GOT3 (cell line): ENCODE measurements at places on chromosomes 7 and 10.

- no peak for DNase-seq
Measured at GRCh38 chr10:35074266-35074665, 15.9 kb downstream of the CUL2 start.

DNA sequence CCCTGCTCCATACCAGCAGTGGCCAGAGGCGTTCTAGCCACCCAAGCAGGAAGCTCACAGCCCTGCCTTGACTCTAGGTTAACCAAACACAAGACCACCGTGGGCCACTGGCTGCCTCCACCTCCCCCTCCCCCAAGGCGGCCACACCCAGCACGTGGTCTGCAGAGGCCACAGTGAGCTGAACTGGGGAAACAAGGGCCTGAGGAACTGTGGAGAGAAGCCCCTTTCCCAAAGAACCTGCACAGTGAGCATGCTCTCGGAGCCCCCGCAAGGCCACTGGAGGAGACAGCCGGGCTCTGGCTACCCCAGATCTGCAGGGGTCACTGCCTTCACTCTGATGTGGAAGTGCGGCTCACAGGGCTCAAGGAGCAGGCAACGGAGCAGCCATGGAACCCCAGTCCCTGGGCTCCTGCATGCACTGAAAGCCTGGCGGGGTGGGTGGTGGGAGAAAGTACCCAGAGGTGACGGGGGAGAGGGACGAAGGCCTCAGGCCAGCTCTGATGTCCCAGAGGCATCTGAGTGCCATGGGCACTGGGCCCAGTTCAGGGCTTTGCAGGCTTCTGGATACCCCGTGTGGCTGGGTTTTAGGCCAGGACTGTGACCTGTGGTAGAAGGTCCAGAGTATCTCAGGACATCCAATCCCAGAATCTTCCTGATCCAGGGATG, 189.2 kb downstream of the EBF3 start:
- DNase-seq, result no peak

GRCh38 chr10:52485462-52485861, 171.4 kb downstream of the DKK1 start:
- no peak for DNase-seq

GRCh38 chr7:80642871-80643270, 4.4 kb downstream of the CD36 start:
- no peak for DNase-seq

DNA sequence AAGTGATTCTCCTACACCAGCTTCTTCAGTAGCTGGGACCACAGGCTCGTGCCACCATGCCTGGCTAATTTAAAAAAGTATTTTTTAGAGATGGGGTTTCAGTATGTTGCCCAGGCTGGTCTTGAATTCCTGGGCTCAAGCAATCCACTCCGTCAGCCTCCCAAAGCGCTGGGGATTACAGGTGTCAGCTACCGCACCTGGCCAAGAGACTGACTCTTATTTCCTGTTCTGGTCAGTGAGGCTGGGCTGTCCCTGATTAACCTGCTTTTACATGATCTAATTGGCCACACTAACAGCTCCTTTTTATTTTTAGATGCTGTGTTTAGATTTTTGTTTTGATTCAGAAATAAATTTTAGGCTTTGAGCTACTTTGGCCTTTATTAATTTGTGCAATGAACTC, 203.9 kb downstream of the NXPH1 start:
- no peak for DNase-seq

DNA sequence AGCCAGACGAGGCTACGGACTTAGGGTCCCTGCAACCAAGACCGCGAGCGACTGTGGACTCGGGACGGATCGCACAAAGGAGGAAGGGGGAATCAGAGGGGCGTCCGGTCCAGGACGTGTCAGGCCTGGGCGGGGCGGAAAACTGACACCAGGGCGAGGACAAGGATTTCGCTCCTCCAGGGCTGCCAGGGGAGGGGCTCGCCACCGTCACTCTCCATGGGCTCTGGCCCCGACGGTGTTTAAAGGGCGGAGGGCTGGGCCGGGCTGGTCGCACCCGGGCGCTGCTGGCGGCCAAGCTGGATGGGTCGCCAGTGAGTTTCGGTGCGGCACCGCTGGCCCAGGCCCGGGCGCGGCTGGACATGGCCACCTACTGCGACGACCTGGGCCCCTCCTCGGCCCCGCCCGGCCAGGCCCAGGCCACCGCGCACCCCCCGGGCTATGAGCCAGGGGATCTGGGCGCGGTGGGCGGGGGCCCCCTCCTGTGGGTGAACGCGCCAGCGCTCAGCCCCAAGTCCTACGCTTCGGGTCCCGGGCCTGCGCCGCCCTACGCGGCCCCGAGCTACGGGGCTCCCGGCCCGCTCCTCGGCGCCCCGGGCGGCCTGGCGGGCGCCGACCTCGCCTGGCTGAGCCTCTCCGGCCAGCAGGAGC, at the start of gene FOXI2:
Gene FOXI2, plus strand, starts transcription at position 271 of the 648 bp plus-strand sequence. Its CDS starts 89 bp downstream, at position 360.
- DNase-seq, result no peak

DNA sequence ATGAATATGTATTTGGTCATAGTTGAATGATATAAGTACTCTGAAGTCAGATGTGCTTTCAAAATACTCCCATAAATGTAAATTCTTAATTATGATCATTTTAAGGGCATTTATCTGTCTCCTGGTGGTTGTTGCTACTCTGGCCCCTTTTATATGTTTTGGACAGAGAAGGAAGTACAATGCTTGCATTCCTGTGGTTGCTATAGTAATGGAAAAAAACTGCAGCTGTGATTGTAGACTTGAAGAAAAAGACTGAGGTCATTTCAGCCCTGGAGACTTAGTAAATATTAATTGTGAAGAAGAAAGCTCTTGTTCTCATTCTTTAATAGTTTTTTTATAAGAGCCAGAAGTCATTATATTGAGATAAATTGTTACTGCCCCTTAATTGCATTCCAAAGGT, 70.2 kb upstream of the FERD3L start:
- no peak for DNase-seq

DNA sequence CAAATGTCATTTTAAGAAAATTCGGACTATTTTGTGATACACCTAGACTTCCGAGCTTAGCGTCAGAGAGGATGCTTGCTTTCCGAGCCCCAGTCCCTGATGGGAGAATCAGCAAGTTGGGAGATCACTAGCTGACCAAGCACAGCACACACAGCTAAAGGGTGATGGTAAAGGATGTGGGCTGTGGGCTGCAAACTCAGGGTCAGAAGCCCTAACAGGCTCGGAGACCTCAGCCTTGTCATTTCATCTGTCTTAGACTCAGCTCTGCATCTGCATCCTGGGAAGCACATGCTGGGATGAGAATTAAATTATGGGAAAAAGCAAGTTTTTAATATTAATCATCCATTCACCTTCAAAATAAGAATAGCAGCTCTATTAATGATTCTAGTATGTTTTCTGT, 3.3 kb downstream of the CUBN start:
- DNase-seq, result no peak

GRCh38 chr10:110681023-110681681, 37.0 kb downstream of the RBM20 start:
- no peak for DNase-seq

DNA sequence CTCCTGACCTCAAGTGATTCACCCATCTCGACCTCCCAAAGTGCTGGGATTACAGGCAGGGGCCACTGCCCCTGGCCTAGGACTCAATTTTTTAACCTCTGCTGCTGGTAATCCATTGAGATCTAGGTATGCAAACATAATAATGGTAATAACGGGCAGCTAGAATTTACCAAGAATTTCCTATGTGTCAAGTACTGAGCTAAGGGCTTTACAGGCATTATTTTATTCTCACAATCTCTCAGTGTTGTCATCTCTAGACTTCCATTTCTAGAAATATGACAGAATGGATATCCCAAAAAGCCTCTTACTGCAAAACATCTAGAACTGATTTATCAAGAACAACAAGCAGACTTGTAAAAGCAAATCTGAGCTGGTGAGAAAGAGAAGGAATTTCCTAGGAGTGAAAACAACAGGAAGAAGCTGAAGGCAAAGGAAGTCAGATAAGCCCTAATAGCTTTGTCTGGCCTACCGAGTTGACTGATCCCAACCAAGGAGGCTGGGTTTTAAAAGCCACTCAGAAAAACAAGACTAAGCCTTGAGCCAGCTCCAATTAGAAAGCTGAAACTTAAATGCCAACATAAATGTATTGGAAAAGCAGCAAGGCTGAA, 70.6 kb downstream of the CCDC71L start:
- DNase-seq, result no peak

DNA sequence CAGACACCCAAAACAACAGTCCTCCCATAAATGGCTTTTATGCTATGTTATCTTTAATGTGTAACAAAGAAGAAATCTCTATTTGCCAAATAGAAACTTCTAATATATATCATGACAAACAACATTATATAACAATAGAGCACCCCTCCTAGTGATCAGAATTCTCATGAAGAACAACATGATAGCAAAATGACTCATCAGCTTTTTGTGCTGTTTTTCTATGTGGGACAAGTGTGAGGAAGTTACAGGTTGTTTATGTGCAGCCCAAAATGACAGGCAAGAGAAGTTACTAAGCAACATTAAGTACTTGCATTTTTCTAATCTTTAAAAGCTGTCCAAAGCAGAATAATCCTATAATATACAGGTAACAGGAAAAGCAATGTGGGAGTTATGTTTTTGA, 7.7 kb downstream of the DGKB start:
- DNase-seq, result no peak

GRCh38 chr7:108623220-108623619, 53.5 kb downstream of the DNAJB9 start:
- DNase-seq, result no peak

DNA sequence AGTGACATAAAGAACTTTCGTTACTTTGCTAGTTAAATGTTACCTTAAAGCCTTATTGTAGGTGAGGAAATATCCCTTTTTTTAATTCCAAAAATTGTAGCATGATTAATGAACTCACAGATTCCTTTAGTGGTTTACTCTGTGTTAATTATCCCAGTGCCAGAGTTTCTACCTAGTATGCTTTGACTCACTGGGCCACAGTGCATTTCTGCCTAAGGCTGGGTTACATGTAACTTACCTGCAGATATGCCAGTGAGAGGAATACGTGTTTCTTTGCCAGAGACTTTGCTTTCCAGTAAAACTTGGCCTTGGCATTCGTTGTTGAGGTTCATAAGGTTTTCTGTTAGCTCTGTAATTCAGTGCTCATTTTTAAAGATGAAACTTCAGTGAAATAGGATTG, 380.8 kb upstream of the LRGUK start:
- DNase-seq, result no peak

GRCh38 chr10:26438534-26439341, 597 bp downstream of the APBB1IP start:
- no peak for DNase-seq

DNA sequence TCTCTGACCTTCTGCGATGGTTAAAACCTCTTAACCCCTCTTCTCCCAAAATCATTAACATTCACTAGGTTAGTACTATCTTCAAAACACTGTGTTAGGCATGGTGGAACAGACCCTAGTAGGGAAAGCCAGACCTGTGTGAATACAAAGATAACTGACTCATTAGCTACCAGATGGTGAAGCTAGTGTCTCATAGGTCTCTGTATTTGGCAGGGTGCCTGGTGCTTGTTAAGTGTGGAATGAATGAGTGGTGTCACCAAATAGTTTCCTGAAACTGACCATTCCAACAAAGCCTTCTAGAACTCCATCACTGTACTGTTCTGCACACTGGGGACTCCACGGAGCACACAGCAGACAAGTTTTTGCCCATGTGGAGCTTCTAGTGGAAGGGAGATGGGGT, 27.7 kb upstream of the TM9SF3 start:
- no peak for DNase-seq
